GM03348 (cell line): ENCODE measurements at places on chromosomes 3 and 15.

- DNase-seq: peak; percentile 54
Measured at GRCh38 chr15:90610190-90610589, 80.5 kb downstream of the CRTC3 start.

DNA sequence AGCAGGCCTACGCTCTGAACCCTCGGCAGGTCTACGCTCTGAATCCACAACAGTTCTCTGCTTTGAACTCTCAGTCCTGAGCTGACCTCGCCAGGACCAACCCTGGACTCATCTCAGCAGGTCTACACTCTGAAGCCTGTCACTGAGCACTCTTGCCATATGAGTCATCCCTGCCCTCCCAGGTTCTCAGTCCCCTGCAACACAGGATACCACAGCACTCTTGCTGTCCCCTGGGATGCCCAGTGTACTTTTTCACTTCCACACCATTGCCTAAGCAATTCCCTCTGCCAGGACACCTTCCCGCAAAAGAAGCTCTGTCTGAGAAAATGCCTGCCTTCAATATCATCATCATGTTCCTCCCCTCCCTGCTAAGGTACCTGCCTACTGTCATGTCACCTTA is 42.0 kb downstream of the NUP210 start:
- no peak for DNase-seq

- no peak for DNase-seq
Measured at GRCh38 chr3:120119846-120120510, 25.7 kb upstream of the GSK3B start.

DNA sequence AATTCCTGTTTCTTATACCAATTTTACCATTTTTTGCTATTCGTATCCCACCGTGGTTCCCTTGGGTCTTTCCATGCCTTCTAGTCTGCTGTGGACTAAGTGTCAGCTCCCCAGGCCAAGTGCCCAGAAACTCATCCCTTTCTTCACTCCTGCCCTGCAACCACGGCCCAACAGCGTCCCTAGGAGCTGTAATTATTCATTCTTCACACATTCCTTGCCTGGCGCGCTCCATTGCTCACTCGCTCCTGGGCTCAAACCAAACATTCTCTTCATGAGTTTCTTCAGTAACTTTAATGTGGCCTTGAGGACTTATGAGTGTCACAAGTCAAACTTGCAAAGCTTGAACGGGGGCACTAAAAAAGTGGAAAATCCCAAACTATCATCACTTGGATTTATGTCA is 15.7 kb downstream of the GABRB3 start:
- no peak for DNase-seq

GRCh38 chr15:39491115-39491885 is 89.6 kb upstream of the THBS1 start:
- no peak for DNase-seq

DNA sequence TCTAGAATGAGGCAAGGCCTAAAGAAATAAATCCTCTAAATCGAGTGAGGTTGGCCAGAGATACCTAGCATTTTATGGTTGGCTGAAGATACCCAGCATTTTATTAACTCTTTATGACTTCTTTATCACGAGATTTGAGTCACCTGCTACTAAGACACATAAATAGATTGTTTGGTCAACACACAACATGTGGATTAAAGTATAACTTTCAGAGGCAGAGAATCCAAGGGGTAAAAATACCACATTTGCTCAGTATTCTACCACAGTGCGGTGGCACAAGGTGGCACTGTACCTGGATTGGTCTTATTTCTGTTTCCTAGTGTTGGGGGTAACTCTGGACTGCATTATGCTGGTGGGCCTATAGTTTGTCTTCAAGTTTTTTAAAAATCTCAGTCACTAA is 27.0 kb upstream of the VILL start:
- no peak for DNase-seq

DNA sequence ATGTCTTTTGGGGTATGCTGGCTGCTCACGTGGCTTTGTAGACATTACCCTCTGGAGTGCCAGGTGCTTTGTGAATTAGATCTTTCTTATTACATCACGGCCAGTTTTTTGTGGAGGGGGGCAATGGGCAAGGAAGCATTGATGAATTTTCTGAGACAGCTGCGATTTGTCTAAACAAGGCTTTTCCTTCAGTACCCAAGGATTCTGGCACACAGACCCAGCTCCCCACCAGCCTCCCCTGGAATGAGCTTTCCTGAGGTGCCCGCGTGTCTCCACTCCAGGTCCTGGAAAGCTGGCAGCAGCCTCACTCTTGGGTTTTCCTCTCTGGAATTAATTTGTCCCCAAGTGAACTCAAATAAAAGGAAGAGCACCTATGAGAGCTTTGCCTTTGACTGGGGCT is 157.6 kb upstream of the CTDSPL start:
- DNase-seq: no peak

- no peak for DNase-seq
Measured at GRCh38 chr15:40337597-40337996, 3.1 kb downstream of the CCDC9B start.

- no peak for DNase-seq
Measured at GRCh38 chr15:78197632-78198031, 36.7 kb downstream of the ACSBG1 start.

- no peak for DNase-seq
Measured at GRCh38 chr15:39270221-39270855, 310.5 kb upstream of the THBS1 start.

DNA sequence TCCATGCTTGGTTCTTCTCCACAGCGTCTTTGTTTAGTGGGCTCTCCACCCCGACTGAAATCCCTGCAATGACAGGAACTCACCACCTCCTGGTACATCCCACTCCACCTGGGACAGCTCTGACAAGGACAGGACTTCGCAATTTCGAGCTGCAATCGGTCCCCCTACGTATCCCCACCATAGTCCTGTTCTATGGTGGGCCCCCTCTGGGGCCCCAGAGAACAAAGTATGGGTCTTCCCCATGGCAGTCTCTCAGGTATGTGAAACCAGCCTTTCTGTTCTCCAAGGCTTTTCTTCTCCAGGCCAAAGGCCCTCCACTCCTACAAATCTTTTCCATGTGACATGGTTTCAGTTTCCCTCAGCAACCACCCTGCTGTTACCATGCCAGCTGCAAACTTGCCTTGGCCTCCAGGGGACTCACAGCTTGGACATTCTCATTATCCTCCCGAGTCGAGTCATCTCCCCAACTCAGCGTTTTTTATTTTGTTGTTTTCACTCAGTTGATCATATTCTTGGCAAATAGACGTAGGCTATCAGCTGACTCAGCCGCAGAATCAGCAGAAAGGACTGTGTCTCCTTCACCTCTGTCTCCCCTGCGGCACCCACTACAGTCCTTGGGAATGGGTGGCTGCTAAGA is 233.3 kb downstream of the OPA1 start:
- peak; percentile 43 for DNase-seq

GRCh38 chr3:195580744-195581443 is 2.8 kb downstream of the APOD start:
- DNase-seq: peak; percentile 54

- DNase-seq: no peak
Measured at GRCh38 chr15:62344806-62345539, 179.9 kb upstream of the C2CD4B start.

- DNase-seq: no peak
Measured at GRCh38 chr15:95836536-95836935, 494.0 kb upstream of the NR2F2 start.

- no peak for DNase-seq
Measured at GRCh38 chr3:99852851-99853250, 35.2 kb downstream of the CMSS1 start.

- DNase-seq: no peak
Measured at GRCh38 chr15:66067687-66068086, 185.9 kb downstream of the MEGF11 start.

DNA sequence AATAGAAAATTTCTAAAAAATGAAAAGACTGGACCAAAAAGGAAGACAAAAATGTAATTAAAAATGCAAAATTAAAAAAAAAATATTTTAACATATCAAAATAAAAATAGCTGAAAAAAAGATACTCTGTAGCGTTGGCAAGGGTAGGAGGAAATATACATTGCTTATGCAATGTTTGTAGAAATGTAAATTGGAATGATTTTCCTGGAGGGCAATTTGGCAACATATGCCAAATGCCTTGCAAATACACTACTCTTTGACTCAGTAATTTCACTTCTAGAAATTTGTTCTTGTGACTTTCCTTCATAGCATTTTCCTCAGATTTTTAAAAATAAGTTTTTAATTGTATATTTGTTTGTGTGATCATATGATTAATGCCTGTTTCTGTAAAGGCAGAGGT is 296.6 kb downstream of the ZNF621 start:
- no peak for DNase-seq

- DNase-seq: peak; percentile 18
Measured at GRCh38 chr3:188310270-188310710, 156.3 kb downstream of the LPP start.

DNA sequence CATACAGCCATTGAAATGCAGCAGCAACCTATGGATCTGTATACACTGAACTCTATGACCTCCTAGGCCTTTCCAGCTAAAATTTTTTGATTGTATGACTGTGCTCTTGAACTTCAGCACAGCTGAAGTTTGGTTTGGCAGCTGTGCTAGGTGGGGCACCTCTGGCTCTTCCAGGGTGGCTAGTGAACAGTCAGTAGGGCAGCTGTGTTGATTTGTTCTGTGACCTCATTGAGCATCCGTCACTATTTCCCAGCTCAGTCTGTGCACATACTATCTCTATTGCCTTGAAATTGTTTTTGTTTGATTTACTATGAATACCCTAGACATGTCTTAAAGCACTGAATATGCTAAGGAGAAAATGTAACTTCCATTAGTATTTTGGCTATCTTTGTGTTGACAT is 363.2 kb upstream of the NAALADL2 start:
- DNase-seq: peak; percentile 6

DNA sequence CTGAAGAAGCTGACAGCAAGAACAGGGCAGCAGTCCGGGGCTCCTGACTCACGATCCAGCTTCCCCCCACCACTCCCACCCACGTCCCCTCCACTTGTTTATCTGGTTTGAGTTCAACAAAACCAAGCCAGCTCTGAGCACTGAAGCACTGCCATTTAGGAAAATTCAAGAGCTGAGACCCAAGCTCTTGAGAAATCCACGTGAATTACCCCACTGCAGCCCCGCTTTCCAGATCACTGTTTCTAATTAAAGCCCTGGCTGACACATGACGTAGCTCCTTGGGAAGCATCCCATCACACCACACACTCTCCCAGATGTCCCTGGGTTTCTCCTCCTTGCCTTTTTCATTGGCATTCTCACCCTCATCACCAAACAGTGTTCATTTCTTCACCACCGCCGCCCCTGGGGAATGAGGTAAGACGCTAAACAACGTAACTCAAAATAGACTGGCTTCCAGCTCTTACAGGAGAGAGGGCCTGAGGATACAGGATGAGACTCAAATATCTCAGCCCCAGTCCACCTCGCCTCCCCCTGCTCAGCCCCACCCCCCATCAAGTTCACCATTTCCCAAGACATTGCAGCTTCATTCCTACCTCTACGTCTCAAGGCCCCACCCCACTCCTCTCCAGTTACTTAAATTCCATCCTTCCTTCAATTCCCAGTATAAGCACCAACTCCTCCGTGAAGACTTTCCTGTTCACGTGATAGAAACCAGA is 95.4 kb downstream of the SRGAP3 start:
- peak; percentile 88 for DNase-seq

DNA sequence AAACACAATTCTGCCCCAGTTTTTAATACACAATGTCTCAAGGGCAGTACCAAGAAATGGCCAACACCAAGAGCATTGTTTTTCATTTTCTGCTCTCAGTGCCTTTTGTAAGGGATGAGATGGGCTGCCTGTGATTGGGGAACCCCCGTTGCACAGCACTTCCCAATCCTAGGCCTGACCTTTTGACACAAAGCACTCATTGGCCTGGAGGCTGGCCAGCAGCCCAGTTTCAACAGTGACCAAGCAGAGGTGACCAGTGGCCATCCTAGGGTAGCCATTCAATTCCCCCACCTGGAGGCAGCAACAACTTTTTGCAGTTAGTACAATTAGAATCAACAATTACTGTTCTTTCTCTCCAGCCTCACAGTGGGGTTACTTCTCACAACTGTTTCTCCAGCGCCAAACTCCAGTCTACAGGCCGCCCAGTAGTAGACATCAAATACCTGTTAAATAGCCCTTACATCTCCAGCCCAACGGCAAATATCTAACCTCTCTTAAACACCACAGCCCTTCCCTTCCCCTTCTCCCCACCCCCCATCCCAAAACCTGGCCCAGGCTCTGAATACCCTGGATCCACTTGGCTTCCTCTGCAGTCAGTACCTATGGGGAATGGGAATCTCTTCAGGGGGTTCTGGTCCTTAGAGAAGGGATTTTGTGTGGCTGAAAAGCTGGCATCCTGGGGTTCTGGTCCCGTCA is 8.9 kb upstream of the LRRC2 start:
- no peak for DNase-seq

- DNase-seq: no peak
Measured at GRCh38 chr3:186481526-186481925, 62.7 kb downstream of the CRYGS start.

DNA sequence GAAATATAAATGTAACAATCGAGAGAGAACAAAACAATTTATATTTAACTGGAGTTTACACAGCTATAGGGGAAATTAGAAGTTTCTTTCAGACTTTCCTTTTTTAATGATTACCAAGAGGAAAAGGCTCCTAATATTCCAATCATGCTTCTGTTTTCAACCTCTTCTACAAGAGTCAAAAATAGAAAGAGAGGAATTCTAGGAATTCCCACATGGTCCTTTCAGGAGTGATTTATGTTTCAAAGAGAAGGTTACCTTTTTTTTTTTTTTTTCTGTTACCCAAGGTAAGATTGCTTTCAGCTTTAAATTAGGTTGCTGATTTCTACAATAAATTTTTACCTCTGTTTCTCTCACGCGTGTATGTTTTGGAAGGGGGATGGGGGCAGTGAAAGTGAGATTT is 355.3 kb upstream of the DCBLD2 start:
- no peak for DNase-seq

GRCh38 chr15:84835661-84836337 is 18.6 kb downstream of the ALPK3 start:
- no peak for DNase-seq

GRCh38 chr3:40645883-40646282 is 121.1 kb downstream of the ZNF621 start:
- no peak for DNase-seq

DNA sequence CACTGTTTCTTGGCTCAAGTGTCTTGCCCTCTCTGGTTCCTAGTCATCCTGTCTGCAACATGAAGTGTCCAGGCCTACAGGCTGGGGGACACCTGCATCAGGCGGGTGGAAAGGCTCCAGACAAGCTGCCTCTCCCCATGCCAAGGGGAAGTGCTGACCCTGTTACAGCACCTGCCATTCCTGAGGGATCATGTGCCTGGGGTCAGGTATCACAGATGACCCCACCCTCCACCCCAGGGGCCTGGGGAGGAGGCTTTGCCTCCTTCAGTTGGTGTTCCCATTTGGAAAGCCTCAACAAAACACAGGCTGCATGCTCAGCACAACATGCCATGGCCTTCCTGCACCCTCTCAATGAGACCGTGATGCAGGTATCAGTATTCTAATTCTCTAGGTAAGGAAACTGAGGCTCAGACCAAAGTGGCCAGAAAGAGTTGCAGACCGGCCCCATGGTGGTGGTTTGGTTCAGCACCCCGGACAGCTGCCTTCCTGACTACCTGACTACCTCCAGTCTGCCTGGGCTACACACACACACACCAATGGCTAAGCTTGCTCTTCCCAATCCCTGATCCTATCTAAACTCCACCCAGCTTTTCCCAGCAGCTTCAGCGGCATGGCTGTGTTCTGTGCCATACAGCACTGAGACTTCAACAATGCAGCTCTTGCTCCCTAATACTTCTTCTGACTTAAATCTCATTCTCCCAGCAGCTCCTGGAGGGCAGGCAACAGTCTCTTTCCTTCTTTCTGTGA is 69.7 kb upstream of the LINGO1 start:
- DNase-seq: peak; percentile 47

- DNase-seq: no peak
Measured at GRCh38 chr15:32844118-32844711, 126.4 kb downstream of the GREM1 start.
